ENCODE measurements at places on chromosomes 12 and 14.

GRCh38 chr14:34072921-34073320 is 122.0 kb upstream of the EGLN3 start:
- no peak for DNase-seq

DNA sequence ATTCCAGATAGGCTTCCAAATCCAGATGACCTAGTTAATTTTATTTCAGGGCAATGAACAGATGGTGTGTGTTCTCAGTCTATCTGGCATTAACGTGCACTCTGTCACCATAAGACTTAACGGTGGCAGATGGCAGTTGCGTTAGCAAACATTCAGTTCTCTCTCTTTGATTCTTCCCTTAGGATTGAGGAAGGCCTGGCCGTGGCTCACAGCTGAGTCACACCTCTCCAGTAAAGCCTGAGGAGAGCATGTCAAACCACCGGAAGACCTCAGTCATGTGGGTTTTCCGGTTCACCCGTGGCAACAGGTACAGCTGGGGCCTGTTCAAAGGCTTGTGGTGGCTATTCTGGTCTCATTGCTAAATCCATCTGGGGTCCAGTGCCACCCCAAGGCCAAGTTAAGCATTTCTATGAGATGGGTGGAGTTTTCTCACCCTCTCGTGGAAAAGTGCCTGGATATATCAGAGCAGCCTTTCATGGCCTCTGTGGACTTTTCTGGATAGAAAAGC is 545.1 kb upstream of the ATP2B1 start:
- peak; percentile 86 for DNase-seq

DNA sequence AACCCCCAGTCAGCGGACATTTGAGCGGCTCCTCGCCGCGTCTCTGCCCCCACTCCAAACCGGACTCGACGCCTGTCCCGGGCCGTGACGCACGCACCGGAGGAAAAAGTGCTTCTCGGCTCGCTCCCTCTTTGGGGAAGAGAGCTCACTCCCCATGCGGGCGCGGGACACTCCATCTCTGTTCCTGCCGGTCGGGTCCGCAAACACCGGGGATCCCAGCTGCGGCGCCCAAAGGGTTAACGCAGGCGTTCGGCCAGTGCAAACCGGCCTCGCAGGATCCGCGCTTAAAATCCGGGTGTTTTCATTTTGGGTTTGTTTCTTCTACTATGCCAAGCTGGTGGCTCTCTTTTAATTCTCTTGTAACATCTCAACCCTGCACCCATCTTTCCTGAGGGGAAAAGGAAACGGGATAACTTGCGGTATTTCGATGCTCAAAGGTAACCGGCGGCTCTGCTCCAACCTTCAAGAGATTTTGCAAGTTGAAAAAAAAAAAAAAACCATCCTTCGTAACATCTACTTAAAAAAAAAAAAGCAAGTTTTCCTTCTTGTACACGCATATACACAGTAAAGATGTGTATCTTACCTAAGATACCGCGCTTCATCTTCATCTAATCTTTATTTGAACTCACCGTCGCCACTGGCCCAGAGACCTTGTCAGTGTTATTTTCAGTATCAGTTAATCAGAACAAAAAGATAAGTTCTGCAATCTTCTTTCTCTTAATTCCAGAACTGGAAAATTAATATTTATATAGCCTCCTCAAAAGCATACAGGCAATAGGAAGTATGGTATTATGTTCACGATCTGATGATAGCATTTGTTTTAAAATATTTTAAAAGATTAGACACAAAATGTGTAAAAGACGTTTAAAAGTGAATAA is 1.6 kb upstream of the ATP2B1 start:
- DNase-seq: no peak

DNA sequence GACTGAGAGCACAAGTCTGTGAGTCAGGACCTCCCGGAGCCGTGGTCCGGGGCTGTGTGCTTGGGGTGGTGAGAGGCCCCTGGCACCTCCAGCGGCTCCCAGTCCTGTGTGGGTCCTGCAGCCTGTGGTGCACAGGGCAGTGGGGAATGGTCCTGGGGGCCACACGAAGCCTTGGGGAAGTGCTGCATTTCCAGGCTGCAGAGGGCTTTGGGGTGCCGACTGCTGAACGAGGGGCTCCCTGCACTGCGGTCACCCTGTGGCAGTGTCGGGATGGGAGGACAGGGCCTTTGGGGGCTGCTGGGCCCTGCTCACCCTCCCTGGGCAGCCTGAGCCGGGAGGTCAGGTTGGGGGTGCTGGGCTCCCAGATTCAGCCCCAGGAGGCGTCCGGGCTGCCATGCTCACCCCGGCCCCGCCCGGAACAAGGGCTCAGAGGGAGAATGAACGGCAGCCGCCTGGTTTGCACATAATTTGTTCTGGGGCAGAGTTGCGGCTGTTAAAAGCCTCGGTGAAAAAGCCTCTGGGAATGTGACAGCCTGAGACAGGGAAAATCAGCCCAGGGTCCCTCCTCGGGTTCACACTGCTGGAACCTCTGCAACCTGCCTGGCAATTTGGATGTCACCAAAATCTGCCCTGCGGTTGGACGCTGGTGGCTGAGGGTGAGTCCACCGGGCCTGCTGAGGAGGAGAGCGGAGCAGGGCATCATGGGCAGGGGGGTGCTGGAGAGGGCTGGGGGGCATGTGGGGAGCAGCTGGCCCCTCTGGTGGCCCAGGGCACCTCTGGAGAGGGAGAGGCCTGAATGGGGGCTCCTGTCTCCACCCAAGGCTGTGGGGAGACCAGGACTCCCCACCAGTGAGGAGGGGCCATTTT is 109.2 kb downstream of the KIF26A start:
- no peak for DNase-seq

GRCh38 chr12:111894556-111894955 is 52.5 kb downstream of the MAPKAPK5 start:
- no peak for DNase-seq

GRCh38 chr14:99260587-99261551 is 11.1 kb downstream of the BCL11B start:
- DNase-seq: no peak

DNA sequence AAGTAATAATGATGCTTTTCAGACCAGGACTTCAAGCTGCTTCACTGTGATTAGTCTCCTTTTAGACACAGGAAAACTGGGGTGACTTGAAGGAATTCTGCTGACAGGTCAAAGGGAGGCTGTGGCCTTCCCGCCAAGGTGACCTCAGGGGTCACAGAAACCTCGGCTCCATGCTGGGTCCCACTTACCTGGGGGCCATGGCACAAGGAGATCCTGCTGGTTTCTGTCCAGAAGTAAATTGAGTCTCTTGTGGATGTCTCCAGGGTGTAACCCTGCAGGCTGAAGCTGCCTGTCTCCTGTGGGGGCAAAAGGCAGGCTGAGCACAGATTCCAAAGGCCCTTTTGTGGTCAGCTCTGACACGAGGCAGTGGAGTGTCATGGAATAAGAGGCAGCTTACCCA is 138.7 kb upstream of the MED13L start:
- no peak for DNase-seq

GRCh38 chr12:131710464-131711457 is at the start of gene SFSWAP:
TSS of gene SFSWAP (plus strand) at chr12:131711090. CDS start at chr12:131711230, 140 bp downstream.
- peak; percentile 83 for DNase-seq

DNA sequence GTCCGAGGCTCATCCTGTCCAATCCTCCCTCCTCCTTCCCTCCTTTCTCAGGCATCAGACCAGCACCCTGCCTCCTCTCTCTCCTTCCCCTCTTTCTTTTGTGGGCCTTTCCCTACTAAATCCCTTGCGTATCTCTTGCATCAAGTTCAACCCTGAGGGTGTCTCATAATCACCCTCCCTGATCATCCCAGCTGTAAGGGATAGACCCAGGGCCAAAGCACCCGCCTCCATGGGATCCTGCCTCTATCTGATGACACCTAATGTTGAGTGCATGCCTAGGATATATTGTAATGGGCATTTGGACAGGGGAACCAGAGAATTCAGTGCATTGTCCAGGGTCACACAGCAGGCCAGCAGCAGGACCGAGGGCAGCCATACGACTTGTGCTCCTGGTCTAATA is 84.9 kb downstream of the PHETA1 start:
- DNase-seq: no peak

- peak; percentile 98 for DNase-seq
These were observed 220.6 kb upstream of the HMGA2 start for GRCh38 chr12:65603438-65604351.

DNA sequence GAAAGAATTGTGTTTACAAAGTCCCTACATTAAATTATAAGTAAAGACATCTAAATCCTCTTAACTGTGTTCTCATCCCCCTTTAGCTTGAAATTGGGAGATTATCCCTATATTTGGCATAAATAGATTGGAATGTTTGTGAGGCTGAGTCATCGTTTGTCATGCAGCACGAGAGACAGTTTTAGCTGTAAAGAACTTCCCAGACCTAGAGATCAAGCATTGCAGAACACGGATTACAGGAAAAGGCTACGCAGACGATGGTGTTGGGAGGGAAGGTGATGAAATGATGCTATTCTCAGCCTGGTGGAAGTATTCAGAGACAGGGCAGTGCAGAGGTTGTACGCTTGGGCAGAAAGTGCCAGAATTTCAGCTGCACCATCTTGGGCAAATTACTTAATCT is 93.8 kb downstream of the PTPRB start:
- DNase-seq: peak; percentile 97

- peak; percentile 37 for DNase-seq
These were observed 545 bp downstream of the CPSF2 start for GRCh38 chr14:92122351-92122677.

DNA sequence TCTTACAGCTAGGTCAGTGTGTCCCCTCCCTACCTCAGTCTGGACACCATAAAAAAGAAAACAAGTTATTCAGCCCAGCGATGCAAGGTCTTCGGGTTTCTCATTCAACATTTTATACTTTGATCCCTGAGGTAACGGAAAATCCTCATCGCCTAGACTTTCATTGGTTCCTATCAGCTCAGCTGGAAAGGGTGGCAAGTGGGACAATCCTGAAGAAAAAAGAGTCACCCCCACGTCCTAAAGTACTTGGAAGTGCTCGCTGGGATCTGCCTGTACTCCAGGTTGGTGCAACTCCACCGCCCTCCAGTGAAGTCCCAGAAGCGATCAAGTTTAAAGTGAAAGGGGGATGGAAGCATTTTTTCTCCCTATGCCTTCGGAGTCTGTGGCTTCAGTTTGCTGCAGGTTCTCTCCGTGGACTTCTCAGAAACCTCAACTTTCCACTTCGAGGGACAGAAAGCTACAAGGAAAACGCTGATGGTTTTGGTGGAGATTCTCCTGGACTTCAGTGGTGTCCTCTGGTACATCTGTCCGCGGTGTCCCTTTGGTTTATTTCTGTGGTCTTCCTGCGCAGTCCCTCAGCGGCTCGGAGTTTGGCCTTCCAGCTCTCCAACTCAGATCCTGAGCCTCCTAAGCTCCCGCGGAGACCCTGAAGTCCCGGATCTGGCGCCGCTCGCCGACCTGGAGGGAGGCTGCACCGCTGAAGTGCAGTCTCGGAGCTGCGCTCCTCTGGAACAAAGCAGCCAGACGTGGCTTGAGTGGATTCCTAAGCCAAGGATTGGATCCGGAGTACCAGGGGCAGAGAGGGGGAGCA is 1.8 kb upstream of the LRFN5 start:
- DNase-seq: peak; percentile 83

- DNase-seq: peak; percentile 42
These were observed 570 bp downstream of the DMAC2L start for GRCh38 chr14:50312734-50313054.

GRCh38 chr12:31531893-31532292 is 59.0 kb downstream of the DENND5B start:
- no peak for DNase-seq

GRCh38 chr14:72024043-72024407 is 91.8 kb downstream of the RGS6 start:
- peak; percentile 7 for DNase-seq

- DNase-seq: no peak
These were observed 6.6 kb downstream of the LRRC9 start for GRCh38 chr14:59926534-59926933.

GRCh38 chr12:113260127-113260526 is 38.9 kb downstream of the TPCN1 start:
- DNase-seq: no peak

- no peak for DNase-seq
These were observed 846 bp upstream of the MTHFD1 start for GRCh38 chr14:64387232-64387781.

DNA sequence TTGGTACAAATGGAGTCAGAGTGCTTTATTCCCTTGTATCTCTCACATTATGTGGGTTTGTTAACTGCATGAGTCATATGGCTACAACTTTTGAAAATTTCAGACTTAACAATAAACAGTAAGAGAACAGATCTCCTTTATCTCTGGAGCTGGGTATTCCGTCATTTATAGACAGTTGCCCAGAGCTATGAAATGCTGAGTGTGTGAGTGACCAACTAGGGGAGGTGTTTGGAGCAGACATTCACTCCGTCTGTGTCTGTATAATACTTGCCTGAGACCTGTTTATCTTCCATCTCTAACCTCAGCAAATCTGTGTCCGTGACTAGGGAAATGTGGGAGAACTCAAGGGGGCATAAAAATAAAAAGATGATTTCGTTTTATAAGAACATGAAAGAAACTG is 279.9 kb upstream of the FAR2 start:
- peak; percentile 83 for DNase-seq

DNA sequence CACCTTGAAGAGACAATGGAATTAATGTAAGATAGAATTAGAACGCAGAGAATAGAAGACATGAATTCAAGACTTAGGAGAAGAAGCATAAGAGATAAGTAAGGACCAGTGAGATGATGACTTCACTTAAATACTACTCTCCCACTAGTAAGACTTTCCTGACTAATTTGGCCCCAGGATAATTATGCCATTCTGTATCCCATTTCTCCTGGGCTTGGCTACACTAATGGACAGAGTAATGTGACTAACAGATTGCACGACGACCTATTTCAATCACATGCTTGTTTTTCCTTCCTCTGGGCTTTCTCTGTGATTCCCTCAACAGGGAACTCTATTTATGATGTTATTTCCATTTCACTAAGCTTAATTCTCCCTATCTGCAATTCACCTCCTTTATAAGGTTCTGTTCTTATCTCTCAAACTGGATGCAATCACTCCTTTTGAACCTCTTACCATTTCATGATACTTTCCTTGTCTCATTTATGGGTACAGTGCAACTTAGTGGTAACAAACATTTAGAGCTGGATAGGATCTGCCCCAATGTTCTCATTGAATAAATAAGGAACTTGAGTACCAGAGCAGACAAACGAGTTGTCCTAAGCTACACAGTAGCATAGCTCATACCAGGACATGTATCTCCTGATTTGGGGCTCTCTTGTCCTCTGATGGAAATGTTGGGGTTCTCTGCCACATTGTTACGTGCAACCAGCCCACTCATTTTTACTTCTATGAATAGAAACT is 102.7 kb downstream of the BTG1 start:
- no peak for DNase-seq

- DNase-seq: no peak
These were observed 25.9 kb downstream of the PSEN1 start for GRCh38 chr14:73162251-73162650.

- no peak for DNase-seq
These were observed 38.0 kb downstream of the FOXN3 start for GRCh38 chr14:89379006-89379405.

GRCh38 chr14:99171396-99171795 is 100.6 kb downstream of the BCL11B start:
- no peak for DNase-seq

DNA sequence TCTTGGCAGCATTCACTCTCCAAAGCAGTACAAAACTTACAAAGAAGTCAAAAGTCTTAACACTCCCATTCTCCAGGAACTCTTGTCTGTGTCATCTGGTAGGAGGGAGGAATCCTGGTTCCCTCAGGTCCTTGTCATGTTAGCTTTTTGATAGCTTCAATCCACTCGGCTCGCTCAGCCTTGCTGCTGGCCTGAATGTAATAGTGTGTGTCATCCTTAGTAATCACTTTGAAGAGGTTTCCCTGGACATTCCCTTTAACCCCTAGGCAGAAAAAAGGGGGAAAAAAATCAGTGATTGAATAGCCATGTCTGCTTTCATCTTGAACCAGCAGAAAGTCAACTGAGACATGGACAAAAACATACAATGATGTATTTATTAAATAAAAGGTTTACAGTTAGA is 24.8 kb downstream of the PLEK2 start:
- peak; percentile 20 for DNase-seq
